ENCODE measurements at places on chromosomes 5 and 9.

DNA sequence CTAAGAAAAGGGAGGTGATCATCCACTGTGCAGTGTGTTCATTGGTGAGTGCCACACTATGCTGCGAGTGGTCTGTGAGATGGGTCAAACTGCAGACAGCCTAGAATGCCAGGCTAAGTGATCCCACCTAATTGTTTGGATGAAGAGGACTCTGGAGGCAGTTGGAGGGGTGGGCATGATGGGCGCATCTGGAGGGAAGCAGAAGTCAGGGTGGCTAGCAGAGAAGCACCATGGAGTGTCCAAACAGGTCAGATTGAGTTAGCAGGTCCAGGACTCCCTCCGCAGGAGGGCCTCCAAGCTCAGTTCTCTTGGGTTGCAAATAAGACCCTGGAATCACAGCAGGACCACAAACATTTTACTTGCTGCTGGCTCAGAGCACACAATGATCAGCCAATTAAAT lies 19.9 kb upstream of the ANGPTL2 start:
- DNase-seq, result no peak

DNA sequence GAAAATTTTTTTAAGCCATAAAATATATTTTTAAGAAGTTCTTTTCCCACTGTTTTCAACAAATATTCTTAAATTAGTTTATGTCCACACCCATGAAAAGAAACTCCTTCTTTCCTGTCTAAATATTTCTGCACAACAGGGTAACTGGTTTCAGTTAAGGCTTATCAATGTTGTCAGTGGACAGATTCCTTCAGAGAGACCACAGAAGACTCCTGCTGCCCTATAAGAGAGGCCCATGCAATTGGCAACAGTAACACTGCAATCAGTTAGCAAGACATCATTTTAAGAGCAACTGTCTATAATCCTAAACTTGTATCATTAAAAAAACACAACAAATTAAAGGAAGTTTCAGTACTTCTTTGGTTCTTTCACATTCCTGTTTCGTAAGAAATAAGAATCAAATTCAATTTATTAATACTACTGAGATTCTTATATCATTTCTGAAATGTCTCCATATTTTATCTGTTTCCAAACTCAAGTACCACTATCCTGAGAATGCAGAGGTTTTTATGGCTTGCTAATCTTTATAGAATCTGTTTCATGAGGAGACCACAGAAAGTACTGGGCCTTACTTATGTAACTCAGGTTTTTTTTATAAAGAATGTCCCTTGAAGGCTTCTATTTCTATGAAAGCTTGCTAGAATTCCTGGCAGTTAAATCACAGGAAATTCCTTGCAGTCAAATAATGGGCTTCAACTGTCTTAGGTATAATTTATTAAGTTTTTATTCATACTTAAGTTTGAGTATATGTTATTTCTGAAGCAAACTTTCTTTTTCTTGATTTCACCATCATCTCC lies 240.2 kb downstream of the RFX3 start:
- peak; percentile 76 for DNase-seq

GRCh38 chr9:35385042-35385441 lies 104.9 kb upstream of the RUSC2 start:
- DNase-seq, result peak; percentile 50

DNA sequence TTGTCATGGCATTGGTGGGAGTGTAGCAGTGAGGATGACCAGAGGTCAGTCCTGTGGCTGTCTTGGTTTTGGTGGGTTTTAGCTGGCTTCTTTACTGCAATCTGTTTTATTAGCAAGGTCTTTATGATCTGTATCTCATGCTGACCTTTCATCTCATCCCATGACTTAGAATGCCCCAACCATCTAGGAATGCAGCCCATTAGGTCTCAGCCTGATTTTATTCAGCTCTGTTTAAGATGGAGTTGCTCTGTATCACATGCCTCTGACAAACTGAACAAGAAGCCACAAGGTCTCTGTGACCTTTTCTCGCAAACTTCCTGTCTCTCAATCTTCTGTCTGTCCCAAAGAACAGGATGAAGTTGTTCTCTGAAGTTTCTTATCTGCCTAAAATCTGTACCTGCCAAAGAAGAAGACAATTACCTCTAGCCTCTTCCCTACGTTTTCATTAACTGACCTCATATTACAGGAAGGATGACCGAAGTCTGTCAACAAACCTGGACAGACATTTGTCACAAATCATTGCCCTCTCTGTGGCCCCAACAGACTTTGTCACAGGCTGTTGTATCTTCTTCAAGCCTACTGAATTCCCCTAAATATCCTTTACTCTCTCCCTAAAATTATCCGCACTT lies 284.2 kb upstream of the SEMA6A start:
- no peak for DNase-seq

GRCh38 chr9:18638371-18639249 lies 164.7 kb downstream of the ADAMTSL1 start:
- DNase-seq, result peak; percentile 83

- DNase-seq, result peak; percentile 82
These were observed 11.1 kb downstream of the ZNF608 start for GRCh38 chr5:124735169-124735858.

GRCh38 chr5:32707418-32707997 lies 3.6 kb upstream of the NPR3 start:
- peak; percentile 34 for DNase-seq

DNA sequence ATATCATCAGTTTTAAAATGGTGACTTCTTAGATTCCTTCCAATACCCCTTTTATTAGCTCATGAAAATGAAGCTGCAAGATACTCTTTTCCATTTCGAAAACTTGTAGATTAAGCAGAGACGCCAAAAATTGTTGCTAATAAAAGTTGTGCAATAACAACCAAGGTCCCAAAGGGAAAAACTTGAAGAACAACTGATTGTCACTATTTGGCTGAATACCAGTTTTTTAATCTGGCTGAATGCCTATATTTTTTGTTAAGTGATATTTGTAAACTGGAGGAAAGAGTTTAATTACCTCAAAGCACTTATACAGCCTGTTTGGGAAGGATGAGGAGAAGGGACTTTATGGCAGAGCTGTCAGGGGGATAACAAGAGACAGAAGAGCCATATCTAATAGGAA lies 14.6 kb downstream of the C5orf58 start:
- DNase-seq, result no peak

DNA sequence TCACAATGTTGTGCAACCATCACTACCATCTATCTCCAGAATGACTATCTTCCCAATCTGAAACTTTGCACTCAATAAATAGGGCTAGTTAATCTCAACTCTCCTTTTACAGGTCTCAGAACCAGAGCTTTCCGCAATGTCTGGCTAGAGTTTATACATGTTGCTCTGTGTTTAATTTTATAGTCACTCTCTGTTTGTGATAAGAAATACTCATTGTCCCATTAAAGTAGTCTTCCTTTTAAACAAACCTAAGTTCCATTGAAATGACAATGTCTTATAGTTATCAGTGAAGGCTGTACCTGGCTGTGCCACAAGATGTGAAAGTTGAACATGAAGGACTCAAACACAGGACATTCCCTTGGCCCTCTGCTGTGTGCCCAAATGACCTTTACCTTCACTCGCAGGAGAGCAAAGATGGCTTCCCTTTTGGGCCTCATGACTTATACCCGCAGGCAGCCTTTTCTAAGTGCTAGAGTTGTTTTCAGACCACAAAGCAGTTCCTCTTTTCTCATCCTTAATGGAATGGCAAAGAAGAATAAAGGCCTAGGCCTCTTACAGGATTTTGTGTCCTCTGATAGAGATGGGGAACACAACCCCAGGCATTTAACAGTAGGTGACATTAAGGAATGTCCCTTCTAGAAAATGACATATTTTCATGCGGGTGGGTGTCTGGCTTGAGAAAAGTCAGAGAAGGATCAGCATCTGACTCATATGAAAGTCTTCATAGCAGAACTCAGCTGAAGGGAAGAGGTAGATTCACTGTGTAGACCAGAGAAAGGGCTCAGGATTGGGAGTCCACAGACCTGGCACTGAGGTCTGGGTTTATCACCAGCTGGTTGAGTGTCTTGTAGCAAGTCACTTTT lies 69.6 kb upstream of the ATP10B start:
- DNase-seq, result no peak

DNA sequence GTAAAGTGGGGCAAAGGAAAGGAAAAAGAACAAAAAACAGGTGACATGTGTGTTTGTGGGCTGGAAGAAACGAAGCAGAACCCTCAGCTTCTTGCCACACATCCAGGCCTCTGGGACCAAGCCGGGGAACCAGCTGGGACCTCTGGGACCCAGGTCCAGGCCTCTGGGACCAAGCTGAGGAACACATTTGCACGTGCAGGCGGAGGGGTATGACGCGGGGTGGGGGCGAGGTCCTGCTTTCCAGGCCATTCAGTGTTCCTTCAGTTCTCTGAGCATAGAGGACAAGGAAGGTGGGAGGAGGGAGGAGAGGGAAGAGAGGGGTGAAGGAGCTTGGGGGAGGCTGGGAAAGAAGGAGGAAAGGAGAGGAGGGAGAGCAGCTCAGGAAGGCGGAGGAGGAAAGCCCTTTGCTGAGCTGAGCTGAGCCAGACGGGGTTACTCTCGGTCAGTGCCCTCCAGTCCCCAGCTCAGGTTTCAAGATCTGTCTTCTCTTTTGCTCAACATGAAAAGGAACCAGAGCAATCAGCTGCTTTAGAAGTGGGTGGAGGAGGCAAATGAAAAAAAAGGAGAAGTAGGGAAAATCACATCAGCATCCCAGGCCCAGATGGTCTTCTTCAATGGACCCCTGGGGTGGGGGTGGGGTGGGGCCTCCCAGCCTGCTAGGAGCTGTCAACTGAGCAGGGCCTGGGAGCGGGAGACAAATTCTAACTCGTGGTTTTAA lies 59.1 kb downstream of the ABCA1 start:
- DNase-seq, result peak; percentile 92

DNA sequence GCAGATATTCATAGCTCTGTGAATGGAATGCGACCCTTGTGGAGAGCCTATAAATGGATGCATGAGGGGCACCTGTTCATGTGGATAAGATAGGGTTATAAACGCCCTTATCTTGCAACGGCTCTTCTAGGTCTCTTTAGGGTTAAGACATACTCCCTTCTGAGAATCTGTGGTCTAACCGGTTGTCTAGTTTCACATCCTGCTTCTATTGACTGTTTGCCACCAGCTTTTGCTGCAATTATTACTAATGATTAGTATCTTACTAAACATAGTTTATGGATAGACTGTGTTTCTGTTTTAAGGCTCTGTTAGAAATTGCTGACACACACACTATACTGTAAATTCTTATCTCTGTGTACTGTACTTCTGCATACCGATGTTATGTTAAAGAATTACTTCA lies 198.9 kb upstream of the CYLC2 start:
- DNase-seq, result no peak

- DNase-seq, result peak; percentile 55
These were observed 7.5 kb downstream of the TDRD7 start for GRCh38 chr9:97419309-97419867.

DNA sequence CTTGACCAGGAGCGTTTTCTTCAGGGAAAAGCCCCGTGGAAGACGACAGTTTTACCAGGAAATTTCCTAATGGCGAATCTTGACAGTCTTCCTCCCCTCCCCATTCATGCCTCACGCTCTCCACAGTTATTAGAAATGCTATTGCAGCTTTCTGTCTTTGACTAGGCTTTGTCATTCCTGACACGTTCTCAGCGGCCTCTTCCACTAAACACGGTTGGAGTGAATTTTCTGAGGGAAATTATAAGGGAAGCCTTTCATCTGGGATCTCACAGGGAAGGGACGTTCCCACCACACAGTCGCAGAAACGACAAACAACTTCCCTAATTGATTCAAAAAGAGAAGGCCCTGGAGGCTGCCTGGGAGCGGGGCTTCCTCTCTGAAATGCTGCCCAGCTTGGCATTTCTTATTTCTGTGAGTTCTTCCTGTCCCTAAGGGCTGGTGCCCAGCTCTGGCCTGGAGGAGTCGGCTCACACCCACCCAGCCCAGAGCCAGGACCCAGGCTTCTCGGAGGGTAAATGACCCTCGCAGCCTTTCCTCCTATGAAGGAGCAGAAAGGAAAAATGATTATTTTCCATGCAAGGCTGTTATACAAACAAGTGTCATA lies 57.1 kb upstream of the PPP1R26 start:
- no peak for DNase-seq

GRCh38 chr5:143417503-143418139 lies 14.1 kb upstream of the NR3C1 start:
- peak; percentile 18 for DNase-seq

GRCh38 chr5:158947846-158948245 lies 151.9 kb downstream of the EBF1 start:
- DNase-seq, result peak; percentile 19

- no peak for DNase-seq
These were observed 42.6 kb downstream of the MLLT3 start for GRCh38 chr9:20579524-20580314.

DNA sequence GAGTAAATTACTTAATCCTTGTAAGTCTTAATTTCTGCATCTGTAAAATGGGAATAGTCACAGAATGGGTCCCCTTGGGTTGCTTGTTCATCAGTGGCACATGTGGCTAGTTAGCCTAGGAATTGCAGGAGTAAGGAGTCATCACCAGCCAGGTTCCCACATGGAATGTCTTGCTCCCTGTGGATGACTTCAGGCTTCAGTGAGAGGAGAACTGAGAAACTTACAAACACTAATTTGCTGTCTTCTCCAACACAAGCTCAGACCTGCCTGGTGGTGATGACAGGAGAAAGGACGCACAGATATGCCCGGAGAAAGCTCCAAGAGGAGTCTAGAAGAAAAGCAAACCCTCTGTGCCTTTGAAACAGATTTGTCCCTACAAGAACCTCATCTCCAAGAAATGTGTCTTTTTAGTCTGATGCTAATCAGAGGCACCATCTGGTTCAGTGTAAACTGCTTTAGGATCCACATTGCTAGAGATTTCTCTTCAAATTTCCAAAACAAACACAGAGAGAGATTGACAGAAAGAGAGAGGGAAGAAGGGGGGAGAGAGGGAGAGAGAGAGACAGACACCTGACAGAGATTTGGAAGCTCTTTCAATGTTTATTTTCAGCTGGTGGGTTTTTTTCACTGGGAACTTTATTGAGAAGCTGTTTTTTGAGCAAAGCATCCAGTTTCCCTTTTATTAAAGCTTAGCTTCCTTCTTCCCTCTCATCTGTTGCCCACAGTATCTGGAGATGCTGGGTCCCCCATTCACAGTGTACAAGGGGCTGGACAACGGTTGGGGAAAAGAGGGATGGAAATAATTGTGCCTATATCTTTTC lies 128.3 kb downstream of the DOCK2 start:
- DNase-seq, result peak; percentile 75

DNA sequence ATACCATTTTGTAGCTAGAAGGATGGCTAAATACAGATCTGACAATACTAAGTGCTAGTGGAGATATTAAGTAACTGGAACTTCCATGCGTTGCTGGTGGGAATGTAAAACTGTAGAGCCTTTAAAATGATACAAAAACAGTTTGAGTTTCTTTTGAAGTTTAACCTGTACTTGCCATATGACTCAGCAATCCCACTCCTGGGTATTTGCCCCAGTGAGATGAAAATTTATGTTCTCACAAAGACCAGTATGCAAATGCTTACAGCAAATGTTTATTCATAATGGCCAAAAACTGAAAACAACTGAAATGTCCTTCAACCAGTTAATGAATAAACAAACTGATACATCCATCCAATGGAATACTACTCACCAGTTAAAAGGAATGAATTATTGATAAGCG lies 137.3 kb downstream of the SLC12A2 start:
- DNase-seq, result no peak

GRCh38 chr5:11293523-11293922 lies 532.5 kb upstream of the DAP start:
- DNase-seq, result peak; percentile 11

Data from fibroblast of lung (primary cell).